ENCODE measurements at places on chromosomes 2 and 18.

DNA sequence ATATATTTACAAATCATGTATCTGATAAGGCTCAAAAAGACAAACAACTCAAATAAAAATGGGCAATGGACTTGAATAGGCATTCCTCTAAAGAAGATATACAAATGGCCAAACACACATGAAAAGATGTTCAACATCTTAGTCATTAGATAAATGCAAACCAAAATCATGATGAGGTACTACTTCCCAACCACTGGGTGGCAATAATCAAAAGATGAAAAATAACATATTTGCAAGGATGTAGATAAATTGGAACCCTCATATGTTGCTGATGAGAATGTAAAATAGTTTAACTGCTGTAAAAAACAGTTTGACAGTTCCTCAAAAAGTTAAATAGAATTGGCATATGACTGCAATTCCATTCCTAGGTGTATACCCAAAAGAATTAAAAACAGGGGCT lies 132.3 kb downstream of the TTC32 start:
- no peak for DNase-seq

- DNase-seq = no peak
These were observed 390.1 kb downstream of the RND3 start for GRCh38 chr2:150097402-150097801.

GRCh38 chr2:84579661-84580060 lies 63.4 kb downstream of the DNAH6 start:
- no peak for DNase-seq

DNA sequence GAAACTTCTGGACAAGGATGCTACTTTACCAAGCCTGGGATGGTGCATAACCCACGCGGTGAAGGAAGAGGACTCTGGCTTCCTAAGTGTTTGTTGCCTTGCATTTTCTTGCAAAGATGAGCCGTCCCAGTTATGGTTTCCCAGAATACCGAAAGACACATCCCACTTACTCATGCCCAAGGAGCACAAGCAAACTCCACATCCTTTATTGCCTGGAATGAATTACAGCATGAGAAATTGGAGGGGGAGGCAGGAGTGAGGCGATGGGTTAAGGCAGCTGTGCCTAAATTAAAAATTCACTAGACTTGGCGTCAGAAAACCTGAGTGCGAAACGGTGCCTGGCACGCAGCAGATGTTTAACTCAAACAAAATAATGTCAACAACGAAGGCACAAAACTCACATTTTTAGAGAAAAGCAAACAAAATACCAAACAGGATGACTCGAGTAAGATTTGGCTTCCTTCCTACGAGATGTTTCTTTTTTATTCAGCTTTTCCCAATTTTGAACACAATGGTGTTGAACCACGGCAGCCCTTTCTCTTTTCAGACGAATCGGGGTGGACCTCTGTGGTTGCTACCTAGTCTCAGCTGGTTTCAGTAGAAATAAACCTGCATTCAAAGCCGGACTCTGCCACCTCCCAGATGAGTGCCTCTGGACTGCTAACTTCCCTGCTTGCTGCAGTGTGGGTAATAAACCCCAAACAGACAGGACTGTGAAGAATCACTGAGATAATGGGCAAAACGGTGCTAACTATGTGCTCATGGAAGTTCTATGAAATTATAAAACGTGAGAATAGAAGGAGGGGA lies 100.3 kb upstream of the NCK2 start:
- no peak for DNase-seq

DNA sequence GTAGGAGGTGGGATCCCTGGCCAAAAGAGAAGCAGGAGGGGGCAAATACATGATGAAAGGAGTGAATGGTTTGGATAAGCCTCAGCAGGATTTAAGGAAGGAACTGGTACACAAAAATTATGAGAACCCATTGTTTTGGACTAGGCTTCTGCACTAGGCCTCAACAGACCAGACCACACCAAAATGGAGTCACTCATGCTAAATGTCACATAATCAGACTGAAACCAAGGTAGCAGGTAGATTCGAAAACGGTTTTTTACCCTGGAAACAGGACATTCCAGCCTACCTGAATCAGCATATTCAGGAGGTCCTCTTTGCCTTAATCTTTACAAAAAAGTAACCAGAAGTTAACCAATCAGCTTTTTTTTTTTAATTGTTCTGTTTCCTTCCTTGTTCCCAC lies 49.4 kb upstream of the CDCA7 start:
- no peak for DNase-seq

GRCh38 chr2:144003460-144004075 lies 516.4 kb downstream of the ZEB2 start:
- no peak for DNase-seq

DNA sequence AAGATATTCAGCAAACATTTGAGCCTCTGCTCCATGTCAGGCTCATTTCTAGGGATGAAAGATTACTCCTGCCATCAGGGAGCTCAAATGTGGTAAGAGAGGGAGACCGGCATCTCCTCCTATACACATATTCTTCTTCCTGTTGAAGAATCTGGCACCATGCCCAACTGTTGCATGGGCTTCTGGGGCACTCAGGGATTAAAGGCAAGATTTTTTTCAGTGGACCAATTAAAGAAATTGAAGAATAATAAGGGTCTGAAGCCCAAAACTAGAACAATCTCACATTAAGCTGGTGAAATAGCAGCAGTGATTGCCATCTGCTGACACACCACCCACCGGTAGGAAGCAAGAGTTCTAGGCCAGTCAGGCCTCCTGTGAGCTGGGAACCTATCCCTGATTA lies 145.4 kb upstream of the LYPD6 start:
- no peak for DNase-seq

GRCh38 chr2:192267484-192267883 lies 72.8 kb upstream of the TMEFF2 start:
- peak; percentile 61 for DNase-seq

GRCh38 chr2:11074246-11074820 lies 80.9 kb upstream of the SLC66A3 start:
- no peak for DNase-seq

DNA sequence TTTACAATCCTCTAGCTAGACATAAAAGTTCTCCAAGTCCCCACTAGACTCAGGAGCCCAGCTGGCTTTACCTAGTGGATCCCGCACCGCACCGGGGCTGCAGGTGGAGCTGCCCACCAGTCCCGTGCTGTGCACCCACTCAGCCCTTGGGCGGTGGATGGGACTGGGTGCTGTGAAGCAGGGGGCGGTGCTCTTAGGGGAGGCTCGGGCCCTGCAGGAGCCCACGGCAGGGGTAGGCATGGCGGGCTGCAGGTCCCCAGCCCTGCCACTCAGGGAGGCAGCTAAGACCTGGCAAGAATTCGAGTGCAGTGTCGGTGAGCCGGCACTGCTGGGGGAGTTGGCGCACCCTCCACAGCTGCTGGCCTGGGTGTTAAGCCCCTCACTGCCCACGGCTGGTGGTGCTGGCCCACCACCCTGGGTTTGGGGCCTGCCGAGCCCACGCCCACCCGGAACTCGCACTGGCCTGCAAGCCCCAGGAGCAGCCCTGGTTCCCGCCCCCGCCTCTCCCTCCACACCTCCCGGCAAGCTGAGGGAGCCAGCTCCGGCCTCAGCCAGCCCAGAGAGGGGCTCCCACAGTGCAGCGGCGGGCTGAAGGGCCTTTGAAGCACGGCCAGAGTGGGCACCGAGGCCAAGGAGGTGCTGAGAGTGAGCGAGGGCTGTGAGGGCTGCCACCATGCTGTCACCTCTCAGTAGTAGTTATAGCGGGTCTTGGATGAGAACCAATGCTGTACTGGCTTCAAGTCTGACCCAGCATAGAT lies 255.2 kb downstream of the CDH7 start:
- no peak for DNase-seq

GRCh38 chr18:9290156-9290555 lies 44.4 kb upstream of the TWSG1 start:
- no peak for DNase-seq

GRCh38 chr2:125560855-125561254 lies 1095.1 kb upstream of the GYPC start:
- no peak for DNase-seq

DNA sequence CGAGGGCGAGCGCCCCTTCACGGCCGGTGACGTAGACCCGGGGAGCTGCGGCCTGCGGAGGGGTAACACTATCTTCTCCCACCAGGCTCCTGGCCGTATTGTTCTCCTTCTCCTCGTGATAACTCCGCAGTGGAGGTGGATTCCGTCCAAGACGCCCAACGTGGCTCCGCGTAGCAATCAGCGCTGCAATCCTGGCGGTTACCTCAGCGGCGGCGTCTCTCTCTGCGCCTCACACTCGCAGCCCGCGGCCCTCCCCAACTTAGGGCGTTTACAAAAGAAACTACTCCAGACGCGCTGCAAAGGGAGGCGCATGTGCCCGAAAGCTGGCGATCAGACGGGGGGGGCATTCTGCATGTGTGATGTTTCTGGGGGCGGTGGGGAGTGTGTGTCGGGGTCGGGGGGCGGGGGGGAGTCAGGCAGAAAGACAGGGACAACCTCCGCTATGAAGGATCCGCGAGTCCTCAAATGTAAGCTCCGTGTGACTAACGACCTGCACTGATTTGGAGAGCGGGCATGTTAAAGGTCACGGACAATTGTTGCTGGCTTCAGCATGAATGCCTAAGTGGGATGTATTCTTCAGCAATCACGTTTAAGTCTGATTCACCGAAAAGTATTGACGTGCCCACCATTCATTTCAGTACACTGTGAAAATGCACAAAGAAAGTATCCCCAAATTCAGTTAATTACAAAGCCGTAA lies 1.3 kb upstream of the ZNF516 start:
- no peak for DNase-seq

DNA sequence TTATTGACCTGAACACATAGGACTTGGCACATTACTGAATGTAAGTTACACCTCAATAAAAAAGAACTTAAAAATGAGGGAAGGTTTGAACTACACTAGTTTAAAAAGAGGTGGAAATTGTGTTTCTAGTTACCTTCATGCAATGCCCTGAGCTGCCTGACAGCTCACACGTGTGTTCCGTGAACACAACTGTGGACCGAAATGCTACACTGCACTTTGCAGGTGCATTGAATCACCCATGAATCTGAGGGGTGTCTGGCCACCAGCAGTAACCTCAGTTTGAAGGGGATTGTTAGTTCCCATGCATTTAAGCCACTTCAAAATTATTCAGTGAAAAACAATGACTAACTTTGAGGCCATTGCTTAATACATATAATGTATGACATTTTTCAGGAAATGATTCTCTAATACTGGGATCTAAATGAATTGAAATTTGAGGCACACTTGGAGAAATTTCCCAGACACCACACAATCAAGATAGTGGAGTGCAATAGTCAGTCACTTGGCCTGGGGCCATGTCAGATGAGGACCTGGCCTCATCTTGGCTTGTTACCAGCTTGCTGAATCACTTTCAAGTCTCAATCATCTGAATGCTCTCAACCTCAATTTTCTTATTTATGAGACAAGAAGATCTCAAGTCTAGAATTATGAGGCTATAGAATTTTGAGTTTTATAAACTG lies 59.3 kb downstream of the MYL12B start:
- DNase-seq = peak; percentile 58

DNA sequence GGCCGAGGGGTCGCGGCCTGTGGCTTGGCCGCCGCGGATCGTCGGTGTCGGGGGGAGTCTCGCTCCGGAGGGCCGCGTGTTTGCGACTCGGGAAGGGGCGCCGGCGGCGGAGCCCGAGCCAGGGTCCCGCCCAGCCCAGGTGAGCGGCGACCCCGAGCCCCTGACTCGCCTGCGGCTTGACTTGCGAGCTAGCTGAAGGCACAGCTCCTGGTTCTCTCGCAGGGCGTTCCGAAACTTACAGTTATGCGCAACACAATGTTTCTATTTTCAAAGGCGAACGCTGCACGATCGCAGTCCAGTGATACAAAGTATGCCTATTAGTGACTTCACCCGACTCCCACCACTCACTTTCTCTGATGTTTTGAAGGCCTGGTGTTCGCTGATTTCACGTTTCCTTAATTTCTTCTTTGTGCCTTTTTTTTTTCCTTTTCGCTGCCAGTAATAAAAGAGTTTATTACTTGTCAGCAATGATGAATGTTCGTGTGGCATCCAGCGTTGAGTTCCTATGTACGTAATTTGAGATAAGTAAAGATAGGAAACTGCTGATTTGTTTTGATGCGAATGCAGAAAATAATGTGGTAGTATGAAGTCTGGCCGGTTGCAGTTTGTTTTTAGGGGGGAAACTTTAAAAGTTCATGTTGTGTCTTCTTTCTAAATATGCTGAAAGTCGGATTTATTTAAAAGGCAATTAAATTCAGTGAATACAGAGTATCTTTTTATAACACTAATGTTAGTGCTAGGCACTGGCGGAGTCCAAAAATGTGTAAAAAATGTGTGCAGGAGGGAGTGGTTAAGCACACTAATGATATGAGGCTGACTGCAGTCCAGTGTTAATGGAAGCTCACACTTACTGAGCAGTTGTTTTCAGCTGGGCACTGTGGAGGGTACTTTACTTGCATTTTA lies 706 bp downstream of the UBXN2A start:
- no peak for DNase-seq

GRCh38 chr2:211133766-211134165 lies 577.4 kb downstream of the CPS1 start:
- no peak for DNase-seq

DNA sequence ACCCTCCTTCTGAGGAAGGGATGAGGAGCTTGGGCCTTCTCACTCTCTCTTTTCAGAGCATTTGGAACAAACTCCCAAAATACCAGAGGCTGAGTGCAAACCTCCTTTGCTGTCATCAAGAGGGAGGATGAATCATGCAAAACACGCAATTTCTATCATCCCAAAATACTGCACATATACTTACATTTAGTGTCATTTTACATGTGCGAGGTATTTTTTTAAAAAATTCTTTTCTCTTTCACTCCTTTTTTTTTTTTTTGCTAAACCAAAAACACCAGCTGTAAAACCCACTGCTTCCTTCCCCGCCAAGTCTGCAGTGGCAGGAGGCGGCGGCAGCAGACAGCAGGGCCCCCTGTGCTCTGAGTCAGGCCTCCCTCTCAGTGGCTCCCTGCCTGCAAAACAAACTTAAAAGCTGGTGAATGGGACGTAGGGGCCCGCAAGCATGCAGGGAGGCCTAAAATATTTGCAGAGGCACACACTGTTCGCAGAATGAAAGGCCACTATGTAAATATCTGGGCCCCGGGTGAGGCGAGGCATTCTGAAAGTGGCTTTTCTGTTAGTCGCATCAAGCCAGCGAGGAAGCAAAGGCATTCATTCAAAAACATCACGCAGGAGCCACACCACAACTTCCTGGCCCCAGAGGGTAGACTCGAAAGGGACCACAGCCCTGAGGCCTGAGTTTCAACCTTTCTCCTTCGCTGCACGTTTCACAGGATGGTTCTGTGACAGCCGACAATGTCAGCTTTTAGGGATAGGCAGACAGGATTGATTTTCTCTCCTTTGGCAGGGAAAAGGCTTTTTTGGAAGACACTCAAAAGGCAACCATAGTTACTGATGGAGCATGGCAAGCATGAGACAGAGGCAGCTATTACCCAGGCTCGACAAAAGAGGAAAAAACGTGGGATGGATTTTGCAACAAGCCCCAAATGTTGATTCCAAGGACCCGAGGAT lies 73.4 kb downstream of the ACTR2 start:
- DNase-seq = peak; percentile 75

DNA sequence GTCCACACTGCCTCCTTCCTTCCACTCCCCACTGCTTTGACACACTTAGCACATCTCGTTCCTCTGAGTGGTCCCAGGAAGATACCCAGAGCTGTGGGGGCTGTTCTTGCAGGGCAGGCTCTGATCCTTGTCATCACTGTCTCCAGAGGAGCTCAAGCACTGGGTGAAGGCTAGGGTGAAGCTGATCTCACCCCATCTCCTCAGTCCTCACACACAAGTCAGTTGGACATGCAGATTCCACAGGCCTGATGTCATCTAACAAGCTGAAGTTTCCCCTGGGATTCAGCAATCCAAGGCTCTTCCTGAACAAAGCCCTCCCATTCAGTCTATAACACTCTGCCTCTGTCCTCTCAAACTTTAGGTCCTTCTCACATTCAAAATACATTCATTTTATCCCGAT lies 90.6 kb upstream of the RAB6C start:
- DNase-seq = no peak

- no peak for DNase-seq
These were observed 68.9 kb downstream of the CAPN13 start for GRCh38 chr2:30738141-30738911.

Data from astrocyte of the cerebellum (primary cell).